Fibroblast of skin of back (primary cell): ENCODE measurements at places on chromosomes 4 and X.

GRCh38 chr4:2787230-2788100 lies 5.4 kb upstream of the SH3BP2 start:
- DNase-seq = no peak

- no peak for DNase-seq
These were observed 45.4 kb upstream of the UGT2A3 start for GRCh38 chr4:68997040-68997439.

DNA sequence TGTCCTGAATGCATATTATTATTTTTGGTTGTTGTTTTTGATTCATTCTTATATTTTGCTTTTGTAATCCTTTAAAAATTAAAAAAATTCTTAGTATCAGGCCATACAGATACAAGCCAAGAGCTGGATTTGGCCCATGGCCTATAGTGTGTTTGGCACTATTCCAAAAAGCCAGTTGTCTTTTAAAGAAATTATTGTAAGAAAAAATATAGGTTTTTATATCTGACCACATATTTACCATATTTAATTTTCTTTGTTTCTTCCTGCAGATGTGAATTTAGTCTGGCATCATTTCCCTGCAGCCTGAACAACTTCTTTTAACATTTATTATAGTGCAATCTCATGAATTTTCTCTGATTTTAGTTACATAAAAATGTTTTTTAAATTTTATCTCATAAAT lies 652.8 kb upstream of the NR3C2 start:
- DNase-seq = no peak

GRCh38 chr4:5746829-5747737 lies 36.1 kb downstream of the EVC start:
- peak; percentile 79 for DNase-seq

DNA sequence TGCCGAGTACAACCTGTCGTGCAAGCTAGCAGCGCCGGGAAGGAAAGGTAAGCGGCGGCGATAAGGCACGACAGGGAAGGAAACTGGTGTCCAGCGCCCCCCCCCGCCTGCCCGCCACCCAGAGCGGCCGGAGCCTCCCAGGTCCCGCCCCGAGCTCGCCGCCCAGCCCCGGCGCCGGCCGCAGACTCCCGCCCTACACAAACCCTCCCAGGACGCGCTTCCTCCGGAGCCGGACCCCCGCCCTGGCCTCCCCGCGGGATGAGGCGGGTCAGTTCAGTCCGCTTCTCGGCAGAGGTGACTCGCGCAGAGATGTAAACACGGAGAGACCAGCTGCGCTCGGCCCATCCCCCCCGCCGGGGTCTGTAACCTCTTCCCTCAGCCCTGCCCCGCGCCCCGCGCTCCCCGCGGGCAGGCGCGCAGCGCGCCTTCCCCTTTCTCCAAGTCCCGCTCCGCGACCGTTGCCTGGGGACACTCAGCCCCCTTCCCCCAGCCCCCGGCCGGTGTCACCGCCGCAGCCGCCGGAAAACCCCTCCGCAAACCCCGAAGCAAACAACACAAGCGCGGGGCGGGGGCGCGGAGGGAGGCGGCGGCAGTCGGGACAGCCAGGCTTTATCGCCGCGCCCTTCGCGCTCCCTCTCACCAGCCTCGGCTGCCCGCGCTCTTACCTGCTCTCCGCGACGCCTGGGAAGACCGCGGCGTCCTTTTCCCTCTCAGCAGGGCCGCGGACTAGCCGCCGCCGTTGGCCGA lies 543 bp downstream of the ELF2 start:
- peak; percentile 71 for DNase-seq

DNA sequence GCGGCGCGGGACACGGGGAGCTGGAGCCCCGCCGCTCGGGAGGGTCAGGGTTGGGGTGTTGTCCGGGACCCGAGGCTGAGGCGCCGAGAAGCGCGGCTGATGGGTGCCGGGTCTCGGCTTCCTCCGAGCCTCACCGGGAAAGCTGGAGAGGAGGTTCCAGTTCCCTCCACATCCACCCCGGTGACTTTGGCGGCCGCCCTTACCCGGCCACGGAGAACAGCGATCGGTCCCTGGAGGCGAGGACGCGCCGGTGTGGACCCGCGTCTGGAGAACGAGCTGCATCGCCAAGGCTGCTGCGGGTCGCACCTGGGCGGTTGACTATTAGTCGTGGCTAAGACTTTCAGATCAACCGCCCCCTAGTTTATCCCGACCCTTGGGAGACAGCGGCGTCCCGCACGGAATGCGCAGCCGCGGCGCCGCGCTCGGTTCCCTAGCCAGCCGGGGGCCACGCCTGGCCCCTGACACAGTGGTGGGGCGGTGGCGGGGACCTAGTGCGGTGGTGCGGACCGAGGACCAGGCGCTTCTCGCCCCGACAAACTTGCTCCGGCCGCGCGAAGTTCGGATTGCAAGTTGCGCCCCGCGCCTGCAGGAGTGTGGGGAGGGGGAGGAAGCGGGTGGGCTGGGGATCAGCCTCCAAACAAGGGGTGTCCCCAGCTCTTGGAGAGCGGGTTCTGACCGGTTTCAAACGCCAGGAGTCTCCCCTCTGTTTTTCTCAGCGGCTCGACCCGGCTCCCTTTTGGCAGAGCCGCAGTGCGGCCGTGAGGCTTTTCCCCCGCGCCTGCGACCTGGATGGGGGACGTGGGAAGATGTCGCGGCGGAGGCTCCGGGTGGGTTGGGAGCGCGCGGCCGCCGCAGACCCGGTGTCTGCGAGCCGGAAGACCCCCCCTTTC lies 568 bp downstream of the FHDC1 start:
- DNase-seq = peak; percentile 28

GRCh38 chrX:39813631-39814277 lies 284.0 kb downstream of the BCOR start:
- peak; percentile 28 for DNase-seq

- DNase-seq = no peak
These were observed 351.1 kb downstream of the GRXCR1 start for GRCh38 chr4:43243433-43244116.

DNA sequence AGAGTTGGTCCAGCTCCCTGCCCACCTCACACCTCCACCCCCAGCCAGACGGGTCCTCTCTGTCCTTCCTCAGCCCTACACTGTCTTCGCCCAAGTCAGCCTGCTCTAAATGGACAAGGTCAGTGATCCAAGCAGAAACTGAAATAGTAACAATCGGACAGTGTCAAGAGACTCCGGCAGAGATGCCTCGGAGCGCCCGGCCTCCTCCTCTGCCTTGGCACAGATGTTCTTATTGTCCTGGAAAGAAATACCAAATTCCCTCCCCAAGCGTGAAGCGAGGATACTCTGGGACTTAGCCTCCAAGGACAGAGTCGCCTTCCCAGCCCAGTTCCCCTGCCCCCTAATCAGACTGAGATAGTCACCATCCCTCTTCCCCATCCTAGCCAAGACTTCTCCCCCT lies 28.5 kb downstream of the UTP14A start:
- no peak for DNase-seq

DNA sequence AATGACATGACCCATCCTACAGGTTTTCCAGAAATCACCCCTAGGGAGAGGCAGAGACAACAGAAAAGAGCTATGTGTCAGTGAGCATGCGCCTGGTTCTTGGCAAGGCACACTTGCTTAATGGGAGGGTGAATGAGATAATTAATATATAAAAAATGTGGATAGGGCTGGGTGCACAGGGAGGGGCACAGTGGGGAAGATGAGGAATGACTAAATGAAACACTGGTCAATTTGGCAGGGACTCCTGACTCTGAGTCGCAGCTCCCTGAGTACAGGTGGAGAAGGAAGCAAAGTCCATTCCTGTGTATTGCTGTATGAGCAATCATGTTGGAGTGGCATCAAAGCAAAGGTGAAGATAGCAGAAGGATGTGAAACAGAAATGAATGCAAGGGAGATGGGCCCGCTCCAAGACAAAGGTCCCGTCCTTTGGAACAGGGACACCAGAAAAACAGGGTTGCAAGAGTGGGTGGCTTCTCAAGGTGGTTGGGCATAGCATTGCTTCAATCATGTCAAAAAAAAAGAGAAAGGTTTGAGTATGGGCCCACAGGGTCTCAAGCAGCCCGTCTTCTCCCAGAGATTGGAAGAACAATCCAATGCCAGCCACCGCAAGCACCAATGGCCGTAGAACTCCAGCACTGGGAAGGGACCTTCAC lies 278.4 kb upstream of the AGTR2 start:
- DNase-seq = no peak

- peak; percentile 81 for DNase-seq
These were observed 123.2 kb downstream of the TRIML1 start for GRCh38 chr4:188262464-188262863.

DNA sequence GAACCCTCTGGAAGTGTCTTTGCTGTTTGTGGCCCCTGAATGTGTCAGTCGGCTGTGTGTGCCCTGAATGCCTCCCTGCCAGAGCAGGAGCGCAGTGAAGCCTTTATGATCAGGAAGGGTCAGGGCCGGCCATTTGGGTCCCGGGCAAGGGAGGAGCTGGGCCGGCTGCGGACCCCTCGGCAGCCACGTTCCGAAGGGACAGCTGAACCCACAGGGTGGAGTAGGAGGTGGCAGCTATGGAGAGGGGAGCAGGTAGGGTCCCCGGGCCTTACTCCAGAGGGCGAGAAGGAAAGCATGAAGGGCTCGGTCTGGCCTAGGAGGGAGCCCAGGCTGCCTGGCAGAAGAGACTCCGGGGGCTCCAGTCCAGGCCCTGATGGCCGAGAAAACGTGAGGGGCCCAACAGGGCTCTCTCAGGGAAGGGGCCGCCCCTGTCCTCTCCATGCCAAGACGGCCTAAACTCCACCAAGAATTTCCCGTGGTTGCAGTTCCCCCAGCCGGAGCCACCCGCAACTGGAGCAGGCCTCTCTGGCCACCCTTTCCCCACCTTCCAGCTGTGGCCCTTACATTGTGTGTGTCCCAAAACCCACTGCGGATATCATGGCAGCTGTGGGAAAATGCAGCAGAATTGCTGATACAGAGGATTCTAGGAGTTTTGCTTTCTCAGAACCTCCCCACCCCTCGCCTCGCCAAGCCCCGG lies 182.2 kb upstream of the STK26 start:
- DNase-seq = no peak

- DNase-seq = no peak
These were observed 495.1 kb upstream of the FRG1 start for GRCh38 chr4:189445613-189446012.

GRCh38 chr4:8274765-8275547 lies 5.4 kb downstream of the HTRA3 start:
- DNase-seq = peak; percentile 91

DNA sequence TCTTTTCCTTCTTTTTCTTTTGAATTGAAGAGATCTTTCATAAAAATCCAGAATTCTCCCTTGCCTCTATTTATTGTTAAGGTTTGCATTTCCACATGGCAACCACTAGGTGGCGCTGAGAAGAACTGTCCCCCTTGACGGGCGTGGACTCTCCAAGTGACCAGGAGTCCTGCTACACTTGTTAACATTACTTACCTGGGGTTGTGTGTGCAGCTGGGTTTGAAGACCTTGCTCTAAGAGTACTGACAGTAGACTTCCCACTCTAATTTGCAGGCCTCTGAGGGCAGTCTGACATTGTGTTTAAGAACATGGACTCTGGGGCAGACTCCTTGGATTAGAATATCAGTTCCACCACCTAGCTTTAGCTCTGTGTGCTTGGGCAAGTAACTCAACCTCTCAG lies 52.8 kb downstream of the GPRIN3 start:
- peak; percentile 9 for DNase-seq

DNA sequence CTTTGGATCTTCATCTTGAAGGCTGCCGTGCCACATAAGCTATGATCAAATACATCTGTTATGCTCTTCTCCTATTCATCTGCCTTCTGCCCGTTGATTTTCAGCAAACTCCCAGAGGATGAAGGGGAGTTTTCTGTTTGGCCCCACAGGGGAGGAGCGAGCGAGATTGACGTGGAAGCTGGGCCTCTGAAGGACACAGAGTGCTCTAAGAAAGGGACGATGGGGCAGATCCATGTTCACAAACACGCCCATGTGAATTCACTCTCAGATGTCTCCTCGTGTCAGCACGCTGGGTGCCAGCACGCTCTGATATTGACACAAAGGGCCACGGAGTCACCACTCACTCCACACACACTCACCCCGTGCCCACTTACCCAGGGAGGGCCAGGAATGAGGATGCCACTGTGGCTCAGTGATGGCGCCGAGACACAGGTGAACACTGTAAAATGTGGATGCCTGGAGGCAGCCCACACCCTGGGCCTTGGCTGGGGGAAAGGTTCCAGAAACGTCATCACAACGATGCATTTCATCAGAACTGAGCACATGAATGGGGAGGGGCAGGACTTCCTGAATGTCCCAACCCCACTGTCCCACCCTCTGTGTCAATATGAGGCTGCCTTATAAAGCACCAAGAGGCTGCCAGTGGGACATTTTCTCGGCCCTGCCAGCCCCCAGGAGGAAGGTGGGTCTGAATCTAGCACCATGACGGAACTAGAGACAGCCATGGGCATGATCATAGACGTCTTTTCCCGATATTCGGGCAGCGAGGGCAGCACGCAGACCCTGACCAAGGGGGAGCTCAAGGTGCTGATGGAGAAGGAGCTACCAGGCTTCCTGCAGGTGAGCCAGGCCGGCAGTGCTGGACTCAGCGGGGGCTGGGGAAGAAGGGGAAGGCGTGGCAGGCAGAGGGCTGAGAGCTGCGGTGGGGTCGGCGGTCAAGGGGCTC lies at the start of gene S100P:
Gene S100P, plus strand, starts transcription at position 648 of the 946 bp plus-strand sequence. Its CDS starts 55 bp downstream, at position 703.
- DNase-seq = peak; percentile 17

DNA sequence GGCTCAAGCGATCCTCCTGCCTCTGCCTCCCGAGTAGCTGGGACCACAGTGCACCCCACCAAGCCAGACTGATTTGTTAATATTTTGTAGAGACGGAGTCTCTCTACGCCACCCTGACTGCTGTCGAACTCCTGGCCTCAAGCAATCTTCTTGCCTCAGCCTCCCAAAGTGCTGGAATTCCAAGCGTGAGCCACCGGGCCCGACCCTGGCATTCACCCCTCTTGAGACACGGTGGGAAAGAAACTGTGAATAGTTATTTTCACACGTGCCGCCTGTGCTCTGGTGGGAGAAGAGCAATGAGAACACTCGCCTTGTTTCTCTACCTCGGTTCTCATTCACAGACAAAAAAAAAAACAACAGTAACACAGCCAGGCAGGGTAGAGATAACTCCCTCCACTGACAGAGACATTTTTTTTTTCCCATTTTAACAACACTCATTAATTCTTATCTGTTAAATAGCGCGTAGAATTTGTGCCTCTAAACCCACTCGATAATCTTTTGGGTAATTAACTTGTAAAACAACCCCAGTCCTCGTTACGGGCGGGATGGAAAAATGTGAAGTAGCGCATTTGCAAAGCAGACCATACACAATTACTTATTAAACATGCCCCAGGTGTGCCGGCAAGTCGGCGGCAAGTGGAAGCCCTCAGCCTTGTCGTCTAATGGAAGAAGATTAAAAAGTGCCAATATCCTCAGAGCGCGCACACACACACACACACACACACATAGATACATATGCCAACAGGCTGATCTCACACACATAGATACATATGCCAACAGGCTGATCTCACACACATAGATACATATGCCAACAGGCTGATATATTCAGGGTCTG lies 103.3 kb downstream of the DHRSX start:
- DNase-seq = no peak

DNA sequence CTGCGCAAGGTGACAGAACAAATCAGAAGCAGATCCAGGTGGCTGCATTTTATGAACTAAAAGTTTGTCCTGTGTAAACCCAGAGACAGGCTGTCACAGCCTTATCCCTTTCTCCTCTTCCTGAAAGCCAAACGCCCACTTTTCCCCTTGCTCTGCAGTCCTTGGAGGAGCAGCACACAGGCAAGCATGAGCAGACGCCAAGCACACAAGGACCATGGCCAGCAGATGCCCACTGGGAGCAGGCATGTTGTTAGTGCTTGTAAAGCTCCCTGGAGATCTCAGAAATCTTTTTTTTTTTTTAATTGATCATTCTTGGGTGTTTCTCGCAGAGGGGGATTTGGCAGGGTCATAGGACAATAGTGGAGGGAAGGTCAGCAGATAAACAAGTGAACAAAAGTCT lies 11.5 kb upstream of the HOPX start:
- DNase-seq = no peak
